Stimulated activated CD4-positive, alpha-beta T cell treated with anti-CD3 and anti-CD28 coated beads, Interleukin-12 subunit alpha, Interleukin-12 subunit beta, amount 100 ng/mL, for 48 hours (primary cell): ENCODE measurements at places on chromosomes 1 and 21.
A peak's percentile ranks its signal among the peaks of the same experiment; 100 is the strongest.

GRCh38 chr1:145990249-145990855, 6.0 kb downstream of the TXNIP start:
- no peak for DNase-seq

GRCh38 chr1:110230381-110231199, 20.5 kb downstream of the KCNC4 start:
- no peak for DNase-seq

DNA sequence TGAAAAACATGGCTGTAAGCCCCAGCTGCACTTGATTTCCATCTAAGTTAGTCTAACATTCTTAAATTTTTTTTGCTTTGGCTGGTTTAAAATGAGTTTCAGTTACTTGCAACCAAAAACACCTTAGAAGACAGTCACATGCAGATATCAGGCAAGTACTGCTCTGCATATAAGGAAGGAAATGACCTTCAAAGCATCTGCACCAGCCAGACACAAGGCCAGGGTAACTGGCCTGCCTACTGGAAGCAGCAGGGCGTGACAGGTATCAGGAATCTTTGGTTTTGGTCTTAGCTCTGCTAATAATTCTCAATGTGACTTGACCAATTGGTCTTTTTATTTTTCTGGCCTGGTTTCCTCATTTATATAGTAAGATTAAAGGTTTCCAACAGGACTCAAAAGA, 33.5 kb downstream of the SCYL3 start:
- DNase-seq = no peak

DNA sequence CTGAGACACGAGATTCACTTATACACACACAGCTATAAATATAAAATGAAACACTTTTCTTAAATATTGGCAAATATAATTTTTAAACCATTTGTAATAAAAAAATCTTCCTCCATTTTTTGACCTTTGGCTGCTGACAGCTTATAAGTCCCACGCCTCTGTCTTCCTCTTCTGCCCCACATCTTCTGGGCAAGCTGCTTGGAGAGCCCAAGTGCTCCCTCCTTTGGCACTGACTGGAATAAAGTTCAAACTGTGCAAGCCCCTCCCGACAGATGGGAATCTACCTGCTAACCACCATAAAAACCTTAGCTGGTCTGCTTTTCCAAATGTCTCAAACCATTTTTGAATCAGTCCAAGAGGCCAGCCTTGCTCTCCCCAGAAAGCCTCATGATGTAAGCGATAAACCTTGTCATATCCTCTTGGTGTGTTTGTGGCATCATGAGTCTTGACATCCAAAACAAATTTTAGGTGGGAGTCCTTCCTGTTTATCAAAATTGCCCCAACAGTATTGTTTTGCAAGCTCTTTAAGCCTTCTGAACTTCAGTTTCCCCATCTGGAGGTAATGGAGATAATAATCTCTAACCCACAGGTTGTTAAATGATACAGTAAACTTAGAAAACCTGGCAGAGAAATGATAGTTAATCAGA, 99.8 kb downstream of the SNX7 start:
- DNase-seq = no peak

DNA sequence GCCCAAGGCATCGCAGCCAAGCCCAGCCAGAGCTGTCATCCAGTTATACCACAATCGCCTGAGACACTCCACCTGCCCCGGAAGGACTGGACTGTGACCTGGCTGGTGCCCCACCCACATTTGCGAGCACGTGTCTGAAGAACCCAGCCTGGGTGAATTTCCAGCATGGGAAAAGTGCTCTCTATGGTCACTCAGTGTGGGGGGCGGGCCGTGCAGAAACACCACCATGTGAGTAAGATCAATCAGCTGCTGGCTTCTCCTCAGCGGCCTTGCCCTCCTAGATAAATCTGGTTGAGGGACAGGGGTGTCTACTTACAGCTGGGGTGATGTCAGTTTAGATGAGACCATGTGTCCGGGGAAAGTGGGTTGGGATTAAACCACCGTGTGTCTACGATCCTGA, 44.8 kb downstream of the URB1 start:
- no peak for DNase-seq

DNA sequence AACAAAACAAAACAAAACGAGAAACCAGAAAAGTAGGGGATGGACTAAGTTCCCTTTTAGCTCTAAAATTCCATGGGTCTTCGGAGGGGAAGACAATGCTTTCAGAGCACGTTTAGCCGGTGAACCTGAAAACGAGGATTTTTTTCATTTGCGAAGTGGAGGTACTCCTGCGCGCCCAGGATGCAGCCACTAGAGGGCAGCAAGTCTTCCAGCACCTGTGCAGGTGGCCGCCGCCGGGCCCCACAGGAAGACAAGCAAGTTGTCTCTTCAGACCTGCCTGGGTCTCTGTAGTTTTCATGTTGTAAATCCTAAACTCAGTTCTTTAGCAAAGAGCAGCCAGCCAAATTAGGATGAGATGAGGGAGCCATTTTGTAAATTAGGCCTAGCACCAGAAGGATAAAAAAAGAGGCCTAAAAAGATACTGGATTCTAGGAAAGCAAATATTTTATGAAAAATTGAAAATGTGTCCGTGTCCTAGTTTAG, 17.7 kb upstream of the SNX27 start:
- DNase-seq = peak; percentile 80

DNA sequence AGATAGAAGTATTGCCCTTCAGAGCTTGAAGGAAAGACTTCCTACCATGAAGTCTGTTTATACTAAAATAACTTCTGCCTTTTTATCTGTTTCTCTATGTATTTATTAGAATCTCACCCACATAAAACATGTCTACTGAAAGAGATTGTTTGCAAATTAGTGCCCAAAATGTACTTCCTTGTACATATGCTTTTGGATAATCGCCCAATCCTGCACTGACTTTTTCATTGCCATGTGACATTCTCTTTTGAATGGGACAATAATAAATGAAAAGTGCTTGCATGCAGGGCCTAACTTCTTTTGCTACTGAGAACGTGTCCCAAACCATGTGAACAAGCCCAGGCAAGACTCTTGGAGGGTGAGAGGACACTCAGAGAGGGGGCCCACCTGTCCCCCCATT, 711.6 kb upstream of the ADAMTS5 start:
- no peak for DNase-seq

DNA sequence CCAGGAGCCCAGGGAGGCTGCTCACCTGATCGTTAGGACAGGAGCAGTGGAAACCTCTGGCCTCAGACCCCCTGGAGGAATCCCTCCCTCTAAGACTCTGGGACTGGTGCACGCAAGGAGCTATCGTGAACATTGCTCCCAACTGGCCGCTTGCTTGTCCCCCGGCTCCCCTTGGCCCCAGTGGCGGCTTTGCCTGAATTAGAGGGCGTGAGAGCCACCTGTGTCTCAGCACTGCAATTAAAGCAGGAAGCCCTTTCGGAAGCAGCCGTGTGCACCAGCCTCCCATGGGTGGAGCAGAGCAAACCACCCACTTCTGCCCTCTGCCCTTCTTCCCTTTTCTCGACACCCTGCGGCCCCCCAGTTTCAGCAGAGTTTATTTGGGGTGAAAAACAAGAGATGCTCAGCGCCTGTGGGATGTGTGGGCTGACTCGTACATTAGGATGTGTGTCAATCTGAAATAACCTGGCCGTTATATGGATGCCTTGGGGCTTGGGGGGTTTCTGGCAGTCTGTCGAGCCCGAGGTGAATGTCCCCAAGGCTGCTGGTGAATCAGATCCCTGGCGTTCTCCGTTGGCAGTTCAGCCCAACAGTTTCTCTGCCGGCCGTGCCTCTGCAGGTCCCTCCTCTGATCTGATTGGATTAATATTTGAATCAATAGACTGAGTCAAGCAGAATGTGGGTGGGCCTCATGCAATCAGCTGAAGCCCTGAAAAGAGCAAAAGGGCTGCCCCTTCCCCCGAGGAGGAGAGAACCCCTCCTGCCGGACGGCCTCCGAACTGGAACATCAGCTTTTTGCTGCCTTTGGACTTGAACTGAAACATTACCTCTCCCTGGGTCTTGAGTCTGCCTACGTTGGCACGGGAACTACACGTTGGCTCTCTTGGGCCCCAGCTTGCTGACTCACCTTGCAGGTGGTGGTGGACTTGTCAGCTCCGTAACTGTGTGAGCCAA, 7.3 kb upstream of the UMODL1 start:
- peak; percentile 21 for DNase-seq

GRCh38 chr1:75341537-75341936, 207.3 kb downstream of the LHX8 start:
- no peak for DNase-seq

- no peak for DNase-seq
Measured at GRCh38 chr1:205283270-205284147, 38.0 kb downstream of the NUAK2 start.

DNA sequence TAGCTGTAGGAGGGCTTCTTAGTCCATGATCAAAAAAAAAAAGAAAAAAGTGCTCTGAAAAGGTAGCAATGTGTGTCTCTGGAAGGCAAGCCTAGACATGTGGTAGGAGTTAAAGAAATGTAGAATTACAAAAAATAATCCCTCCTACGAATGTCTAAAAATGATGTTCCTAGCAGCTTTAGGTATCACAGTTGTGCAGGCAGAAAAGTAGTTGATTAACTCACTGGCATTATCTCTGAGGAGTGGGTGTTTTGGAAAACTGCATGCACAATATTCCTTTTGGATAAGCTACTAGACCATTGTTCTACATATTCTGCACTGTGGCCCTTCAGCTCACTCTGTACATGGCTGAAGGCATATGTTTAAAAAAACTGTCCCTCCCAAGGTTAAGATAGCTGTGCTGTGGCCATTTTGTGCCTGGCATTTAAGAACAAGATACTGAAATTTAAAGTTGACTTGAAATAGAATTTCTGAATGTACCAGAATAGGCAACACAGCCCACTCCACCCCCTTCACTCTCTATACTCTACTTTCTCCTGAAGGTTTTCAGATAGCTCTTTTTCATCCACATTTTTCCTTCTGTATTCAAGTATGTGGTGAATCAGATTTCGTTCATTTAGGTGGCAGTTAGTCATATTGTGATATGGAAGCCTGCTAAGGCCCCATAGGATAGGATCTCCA, 463.9 kb upstream of the LRRC7 start:
- no peak for DNase-seq

- DNase-seq = no peak
Measured at GRCh38 chr1:209880031-209880430, 52.3 kb downstream of the UTP25 start.

- DNase-seq = no peak
Measured at GRCh38 chr1:227068883-227069282, 128.8 kb downstream of the COQ8A start.

GRCh38 chr21:18294100-18294499, 49.5 kb downstream of the CHODL start:
- DNase-seq = no peak

DNA sequence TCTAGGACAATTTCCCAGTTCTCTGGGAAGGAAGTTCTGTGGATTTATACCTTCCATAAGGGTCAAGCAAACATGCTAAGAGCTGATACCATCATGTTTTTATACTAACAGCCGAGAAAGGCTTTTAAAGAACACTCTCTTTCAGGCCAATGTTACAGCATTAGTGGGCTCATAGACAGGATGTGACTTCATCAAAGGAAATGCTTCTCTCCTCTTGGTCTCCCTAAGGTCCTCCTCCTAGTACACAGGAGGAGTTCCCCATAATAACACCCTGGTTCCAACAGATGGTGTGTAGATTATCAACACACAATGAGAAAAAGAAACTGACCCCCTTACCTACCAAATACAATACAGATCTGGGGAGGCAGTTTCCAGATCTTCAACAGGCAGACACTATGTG, 26.7 kb upstream of the GLIS1 start:
- DNase-seq = no peak

- no peak for DNase-seq
Measured at GRCh38 chr21:25186273-25186672, 421.0 kb downstream of the MRPL39 start.

DNA sequence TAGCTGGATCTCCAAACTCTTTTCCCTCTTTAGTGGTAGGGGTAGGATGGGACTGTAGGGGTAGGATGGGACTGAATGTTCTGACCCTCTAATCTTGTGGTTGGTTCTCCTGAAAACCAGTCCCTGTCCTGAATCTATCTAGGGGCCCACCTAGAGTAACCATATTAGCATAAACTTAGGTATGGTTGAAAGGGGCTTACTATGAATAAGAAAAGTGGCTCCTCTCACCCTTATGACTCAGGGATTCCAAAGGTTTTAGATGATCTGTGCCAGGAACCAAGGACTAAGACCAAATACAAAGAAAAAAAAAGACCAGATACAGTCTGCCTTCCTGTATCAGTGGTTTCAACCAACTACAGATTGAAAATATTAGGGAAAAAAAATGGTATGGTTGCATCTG, 28.9 kb downstream of the RNF2 start:
- DNase-seq = no peak

- no peak for DNase-seq
Measured at GRCh38 chr1:8294170-8294697, 23.7 kb upstream of the SLC45A1 start.

DNA sequence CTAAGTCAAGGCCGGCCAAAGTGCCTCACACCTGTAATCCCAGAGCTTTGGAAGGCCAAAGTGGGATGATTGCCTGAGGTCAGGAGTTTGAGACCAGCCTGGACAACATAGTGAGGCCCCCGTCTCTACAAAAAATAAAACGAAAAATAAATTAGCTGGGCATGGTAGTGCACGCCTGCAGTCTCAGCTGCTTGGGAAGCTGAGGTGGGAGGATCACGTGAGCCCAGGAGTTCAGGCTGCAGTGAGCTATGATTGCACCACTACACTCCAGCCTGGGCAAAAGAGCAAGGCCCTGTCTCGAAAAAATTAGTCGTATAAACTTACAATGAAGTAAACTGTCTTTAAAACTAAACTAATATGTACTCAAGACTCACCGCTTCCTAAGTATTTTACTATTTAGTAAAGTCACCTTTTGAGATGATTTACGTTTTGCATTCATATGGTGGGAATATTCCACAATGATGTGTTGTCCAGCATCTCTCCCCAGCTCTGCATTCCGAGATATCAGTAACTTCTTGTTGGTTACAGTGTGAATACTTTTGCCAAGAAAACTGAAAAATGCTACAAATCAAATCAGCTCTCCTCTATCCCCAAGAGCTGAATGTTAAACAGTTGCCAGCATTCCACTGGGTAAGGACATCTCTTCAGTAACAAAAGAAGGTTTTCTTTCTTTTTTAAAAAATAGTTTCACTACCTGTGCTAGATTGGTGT, 84.9 kb upstream of the C21orf91 start:
- DNase-seq = no peak

DNA sequence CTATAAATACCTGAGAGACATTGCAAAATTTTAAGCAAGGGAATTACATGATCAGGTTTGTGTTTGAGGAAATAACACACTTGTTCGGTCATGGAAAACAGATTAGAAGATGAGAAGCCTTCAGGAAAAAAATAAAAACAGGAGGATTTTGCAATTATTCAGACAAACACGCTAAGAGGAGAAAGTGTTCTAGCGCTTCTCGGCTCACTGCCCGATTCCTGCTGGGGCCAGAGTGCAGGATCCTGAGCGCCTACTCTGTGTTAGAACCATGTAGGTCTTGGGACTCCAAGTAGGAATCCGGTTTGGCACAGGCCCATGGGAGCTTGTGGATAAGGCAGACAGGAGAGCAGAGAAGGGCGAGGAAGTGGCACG, 8.1 kb upstream of the PRELP start:
- no peak for DNase-seq

GRCh38 chr1:43671626-43672330, 21.8 kb downstream of the KDM4A start:
- DNase-seq = no peak

- no peak for DNase-seq
Measured at GRCh38 chr1:171645553-171646248, 6.8 kb downstream of the MYOC start.

- no peak for DNase-seq
Measured at GRCh38 chr1:224632381-224632871, 16.3 kb downstream of the CNIH3 start.
